ENCODE measurements at places on chromosomes 2 and 18. TPM values are rescaled to one million over a fixed set of nuclear protein-coding genes. Genes with fewer than 3 reads are reported as not detected.

FOXD4L1 gene
- total RNA-seq = not detected

NMUR1 gene
- total RNA-seq = 2.1 TPM

TMEM198 gene
- 7.1 TPM for total RNA-seq

TBR1 gene
- total RNA-seq = not detected

FRZB gene
- 2.2 TPM for total RNA-seq

HOXD12 gene
- not detected for total RNA-seq

RUFY4 gene
- not detected for total RNA-seq

POTEI gene
- total RNA-seq = 0.08 TPM

RGPD4 gene
- not detected for total RNA-seq

POLR1A gene
- total RNA-seq = 16.3 TPM

SYT4 gene
- total RNA-seq = 2.6 TPM

CRYGD gene
- total RNA-seq = not detected

GRCh38 chr2:19312949-19313348 is 45.5 kb downstream of the OSR1 start:
- H3K27me3 ChIP-seq = no peaks in the 10 kb centered on the region
- peak; percentile 38 for DNase-seq
- H3K4me3 ChIP-seq = no peak overlapping the region
- H3K4me1 ChIP-seq = no peaks in the 10 kb centered on the region
- H3K36me3 ChIP-seq = no peaks in the 10 kb centered on the region

- no peak overlapping the region for H3K27ac ChIP-seq
- peaks cover 6% of the 10 kb centered on the region for H3K4me1 ChIP-seq
- no peak for DNase-seq
- no peaks in the 10 kb centered on the region for H3K27me3 ChIP-seq
Observed at GRCh38 chr2:232528746-232529460, 2.9 kb downstream of the CHRND start.

DNA sequence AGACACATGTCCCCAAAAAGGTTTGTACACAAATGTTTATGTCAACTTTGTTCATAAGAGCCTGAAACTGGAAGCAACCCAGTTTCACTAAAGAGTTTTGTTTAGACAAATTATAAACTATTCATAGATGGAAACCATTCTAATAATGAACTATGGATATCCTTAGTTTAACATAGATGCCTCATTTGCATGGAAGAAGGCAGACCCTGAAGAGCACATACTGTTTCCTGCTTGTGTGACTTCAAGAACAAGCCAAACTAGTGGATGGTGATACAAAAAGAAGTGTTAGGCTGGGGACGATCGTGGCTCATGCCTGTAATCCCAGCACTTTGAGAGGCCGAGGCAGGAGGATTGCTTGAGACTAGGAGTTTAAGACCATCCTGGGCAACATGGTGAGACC is 48.1 kb downstream of the ACOXL start:
- no peaks in the 10 kb centered on the region for H3K4me1 ChIP-seq
- no peak overlapping the region for H3K27ac ChIP-seq
- no peaks in the 10 kb centered on the region for H3K36me3 ChIP-seq
- DNase-seq = no peak
- no peak overlapping the region for H3K4me3 ChIP-seq

DNA sequence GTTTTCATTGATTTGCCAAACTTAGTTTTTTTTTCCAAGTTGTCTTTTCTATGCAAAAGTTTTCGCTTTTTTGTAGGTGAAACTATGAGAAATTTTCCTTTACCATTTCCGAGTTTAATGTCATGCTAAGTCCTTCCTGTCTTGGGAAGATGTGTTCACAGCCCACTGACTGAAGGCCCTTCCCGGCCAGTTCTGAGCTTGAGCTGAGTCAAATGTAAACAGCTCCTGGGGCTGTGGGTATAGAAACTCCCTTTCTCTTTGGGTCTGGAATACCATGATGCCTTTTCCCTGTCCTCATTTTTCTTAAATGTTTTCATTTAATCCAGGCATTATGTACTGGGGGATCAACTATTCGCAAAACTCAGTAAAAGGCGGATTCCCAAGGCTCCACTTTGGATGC is 69.8 kb upstream of the IL1R1 start:
- no peak overlapping the region for H3K27ac ChIP-seq
- H3K27me3 ChIP-seq = no peaks in the 10 kb centered on the region

DNA sequence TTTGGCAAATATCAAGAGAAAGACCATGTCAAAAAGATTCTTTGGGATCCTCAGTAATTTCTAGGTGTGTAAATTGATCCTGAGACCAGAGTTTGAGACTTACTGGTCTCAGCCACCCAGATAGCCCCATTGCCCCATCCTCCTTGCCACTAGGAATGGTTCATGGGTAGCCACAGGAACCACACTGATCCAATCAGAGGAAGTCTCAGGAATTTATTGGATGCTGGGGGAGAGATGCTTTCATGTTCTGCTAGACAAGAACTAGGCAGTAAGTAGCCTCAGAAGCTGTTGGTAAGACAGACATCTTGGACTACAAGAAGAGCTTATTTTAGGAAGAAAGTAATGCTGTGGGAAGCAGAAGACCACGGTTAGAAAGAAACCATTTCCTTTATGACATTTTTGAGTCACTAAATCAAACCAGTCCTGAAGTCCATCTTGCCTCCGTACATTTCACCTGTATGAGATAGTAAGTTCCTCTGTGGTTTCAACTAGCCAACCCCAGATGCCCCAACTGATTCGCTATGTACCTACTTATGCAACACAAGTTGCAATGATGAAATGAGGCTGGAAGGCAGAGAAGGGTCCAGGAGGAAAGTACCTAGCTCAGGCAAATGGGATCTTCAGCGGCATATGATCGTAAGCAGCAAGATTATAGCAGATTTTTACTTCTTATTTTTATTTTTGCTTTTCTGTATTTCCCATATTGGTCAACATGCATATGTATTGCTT is 3.6 kb upstream of the ST3GAL5 start:
- H3K27me3 ChIP-seq = no peaks in the 10 kb centered on the region
- no peaks in the 10 kb centered on the region for H3K4me1 ChIP-seq
- no peak overlapping the region for H3K4me3 ChIP-seq

DNA sequence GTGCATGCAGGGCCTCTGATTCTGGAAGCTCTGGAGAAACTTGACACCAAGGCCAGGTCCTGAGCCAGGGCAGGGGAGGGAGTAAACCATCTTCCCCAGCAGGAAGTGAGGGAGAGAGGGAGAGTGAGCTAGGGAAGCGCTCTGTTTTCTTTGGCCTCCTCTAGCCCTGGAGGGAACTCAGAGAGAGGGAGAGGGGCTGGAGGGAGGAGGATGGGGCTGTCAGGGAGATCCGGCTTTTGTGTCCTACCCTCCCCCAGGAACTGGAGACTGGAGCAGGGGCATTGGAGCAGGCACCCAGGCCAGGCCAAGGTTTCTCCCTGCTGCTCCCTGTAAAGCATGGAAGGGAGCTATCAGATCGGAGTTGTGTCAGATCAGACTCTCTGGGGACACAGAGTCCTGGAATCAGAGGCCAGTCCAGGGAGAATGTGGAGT is 22.7 kb upstream of the PKDCC start:
- H3K4me1 ChIP-seq = no peaks in the 10 kb centered on the region
- no peaks in the 10 kb centered on the region for H3K27me3 ChIP-seq
- H3K36me3 ChIP-seq = no peaks in the 10 kb centered on the region
- no peak for DNase-seq
- H3K27ac ChIP-seq = no peak overlapping the region

DNA sequence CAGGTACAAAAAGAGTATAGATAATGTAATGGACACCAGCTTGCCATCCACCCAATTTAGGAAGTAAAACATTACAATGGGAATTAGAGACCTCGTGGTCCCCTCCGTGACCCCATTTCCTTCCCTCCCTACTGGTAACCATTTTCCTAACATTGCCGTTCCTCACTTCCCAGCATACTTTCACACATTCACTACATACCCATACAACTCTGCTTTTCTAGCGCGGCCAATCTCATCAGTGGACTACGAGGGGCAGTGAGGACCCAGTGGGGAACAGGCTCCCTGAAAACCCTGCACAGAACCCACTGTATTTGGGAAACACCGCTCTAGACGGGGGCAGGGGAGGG is 1.1 kb downstream of the ENOSF1 start:
- no peaks in the 10 kb centered on the region for H3K4me1 ChIP-seq
- no peak for DNase-seq
- peak overlapping the region; percentile 43 for H3K4me3 ChIP-seq
- no peaks in the 10 kb centered on the region for H3K27me3 ChIP-seq

DNA sequence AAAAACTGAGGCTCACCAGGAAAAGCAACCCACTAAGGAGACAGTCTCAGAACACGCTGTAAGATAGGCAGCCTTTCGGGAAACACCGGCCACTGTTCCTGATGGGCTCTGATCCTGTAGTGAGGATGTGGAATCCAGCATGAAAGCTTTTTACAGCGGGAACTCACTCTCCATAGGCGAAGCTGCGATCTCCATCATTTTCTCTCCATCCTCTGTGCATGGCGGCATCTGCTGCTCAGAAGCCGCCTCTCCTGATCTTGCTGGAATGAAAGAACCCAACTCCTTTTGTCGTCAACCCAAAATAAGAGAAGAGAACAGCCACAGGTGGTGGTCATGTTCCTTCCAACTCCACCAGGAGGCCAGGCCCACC is 49.9 kb downstream of the TMEM18 start:
- no peaks in the 10 kb centered on the region for H3K27me3 ChIP-seq
- H3K4me1 ChIP-seq = no peaks in the 10 kb centered on the region
- DNase-seq = no peak
- no peaks in the 10 kb centered on the region for H3K36me3 ChIP-seq
- no peak overlapping the region for H3K27ac ChIP-seq

DNA sequence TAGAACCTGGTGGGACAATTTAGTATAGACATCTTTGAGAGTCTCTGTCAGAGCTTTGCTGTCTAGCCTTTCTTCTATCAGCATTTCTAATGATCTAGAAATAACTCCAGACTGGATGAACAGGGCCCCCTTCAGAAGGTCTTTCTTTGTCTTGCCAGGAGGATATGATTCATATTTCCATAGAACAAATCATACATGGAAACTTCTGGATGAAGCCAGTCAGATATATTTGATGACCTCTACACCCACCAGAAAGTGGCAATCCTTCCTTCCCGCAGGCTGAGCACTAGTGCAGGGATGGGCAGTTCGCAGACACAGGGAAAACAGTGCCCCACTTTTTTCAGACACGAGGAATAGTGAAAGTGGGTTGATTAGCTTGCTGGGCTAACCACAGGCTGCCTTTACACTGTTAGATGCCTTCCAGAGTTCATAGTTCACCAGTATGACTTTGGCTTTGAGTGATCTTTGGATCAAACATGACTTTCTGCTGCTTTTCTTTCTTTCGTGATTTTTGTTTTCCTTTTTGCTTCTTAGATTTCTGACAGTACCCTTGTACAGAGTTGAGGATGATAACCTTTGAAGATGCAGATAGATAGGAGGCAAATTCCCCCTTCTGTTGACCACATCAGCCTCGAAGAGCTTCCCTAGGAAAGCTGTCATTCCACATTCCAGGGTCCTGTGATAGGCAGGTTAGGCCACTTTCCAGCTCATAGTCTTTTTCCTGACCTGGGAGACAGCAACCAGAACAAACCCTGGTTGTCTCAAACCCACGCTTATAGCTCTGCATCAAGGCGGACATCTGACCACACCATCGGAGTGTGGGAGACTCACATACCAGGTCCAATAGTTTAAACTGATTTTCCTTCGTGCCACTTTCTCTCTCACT is 237.0 kb downstream of the ZNF407 start:
- H3K27me3 ChIP-seq = no peaks in the 10 kb centered on the region
- no peak for DNase-seq
- H3K36me3 ChIP-seq = no peaks in the 10 kb centered on the region
- H3K27ac ChIP-seq = no peak overlapping the region
- no peaks in the 10 kb centered on the region for H3K4me1 ChIP-seq
- H3K4me3 ChIP-seq = no peak overlapping the region

DNA sequence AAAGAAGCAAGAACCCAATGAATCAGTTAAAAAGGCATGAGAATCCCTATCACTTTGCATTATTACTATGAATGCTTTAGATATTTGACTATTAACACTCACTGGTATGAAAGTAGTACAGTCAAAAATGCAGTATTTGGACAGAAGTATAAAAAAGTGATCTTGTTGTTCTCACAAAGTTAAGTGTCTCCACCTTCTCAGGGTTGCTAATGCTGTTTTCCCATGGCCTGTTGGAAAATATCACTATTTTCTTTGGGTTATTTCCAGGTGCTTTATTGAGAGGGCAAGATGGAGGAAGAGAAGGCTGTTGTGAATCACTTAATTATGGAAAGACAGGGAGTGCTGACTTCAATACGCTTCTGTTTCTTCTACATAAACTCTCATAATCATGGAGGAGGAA is 13.6 kb upstream of the CREB1 start:
- no peaks in the 10 kb centered on the region for H3K4me1 ChIP-seq
- no peak overlapping the region for H3K4me3 ChIP-seq
- no peak overlapping the region for H3K27ac ChIP-seq
- H3K27me3 ChIP-seq = no peaks in the 10 kb centered on the region

- H3K36me3 ChIP-seq = no peaks in the 10 kb centered on the region
- DNase-seq = no peak
- no peaks in the 10 kb centered on the region for H3K27me3 ChIP-seq
Observed at GRCh38 chr2:195447323-195447975, 209.6 kb upstream of the SLC39A10 start.

- no peaks in the 10 kb centered on the region for H3K4me1 ChIP-seq
- H3K27me3 ChIP-seq = no peaks in the 10 kb centered on the region
- H3K27ac ChIP-seq = no peak overlapping the region
Observed at GRCh38 chr2:26590980-26591618, 50.1 kb downstream of the CIB4 start.

DNA sequence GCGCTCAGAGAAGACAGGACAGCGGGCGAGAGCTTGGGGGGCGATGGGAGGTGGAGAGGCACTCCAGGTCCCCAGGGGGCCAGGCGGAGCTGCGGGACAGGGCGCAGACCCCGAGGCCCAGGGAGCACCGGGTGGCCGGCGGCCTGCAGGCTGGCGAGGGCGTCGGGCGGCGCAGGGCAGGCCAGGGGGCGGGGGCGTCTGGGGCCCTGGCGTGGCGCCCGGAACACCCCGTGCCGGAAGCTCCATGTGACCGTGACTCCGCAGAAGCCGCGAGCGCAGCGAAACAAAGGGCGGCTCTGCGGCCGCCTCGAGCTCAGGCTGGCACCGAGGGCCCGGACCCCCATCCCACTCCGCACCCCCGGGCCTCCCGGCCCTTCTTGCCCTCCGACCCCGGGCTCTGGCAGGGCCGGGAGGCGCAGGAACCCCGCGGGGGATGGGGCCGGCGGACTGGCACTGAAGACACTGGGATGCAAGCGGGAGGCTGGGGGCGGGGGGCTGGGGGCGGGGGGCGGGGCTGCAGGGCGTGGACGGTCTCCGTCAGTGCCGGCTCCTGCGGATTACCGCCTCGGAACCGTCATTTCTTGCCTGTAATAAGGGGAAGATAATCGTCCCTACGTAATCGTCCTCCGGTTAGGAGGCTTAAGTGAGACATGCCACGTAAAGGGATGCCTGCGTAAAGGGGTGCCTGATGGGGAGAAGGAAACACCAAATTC is 19.1 kb downstream of the SH2D6 start:
- no peaks in the 10 kb centered on the region for H3K36me3 ChIP-seq
- no peak overlapping the region for H3K4me3 ChIP-seq
- peaks cover 20% of the 10 kb centered on the region for H3K4me1 ChIP-seq
- DNase-seq = peak; percentile 95
- peak overlapping the region; percentile 88 for H3K27ac ChIP-seq

GRCh38 chr2:157244691-157245090 is 12.8 kb upstream of the GALNT5 start:
- no peak for DNase-seq
- no peaks in the 10 kb centered on the region for H3K36me3 ChIP-seq
- no peaks in the 10 kb centered on the region for H3K4me1 ChIP-seq
- no peak overlapping the region for H3K4me3 ChIP-seq

- no peaks in the 10 kb centered on the region for H3K27me3 ChIP-seq
- no peak for DNase-seq
- no peak overlapping the region for H3K27ac ChIP-seq
- H3K4me1 ChIP-seq = peaks cover 9% of the 10 kb centered on the region
- H3K4me3 ChIP-seq = no peak overlapping the region
- H3K36me3 ChIP-seq = no peaks in the 10 kb centered on the region
Observed at GRCh38 chr18:8701546-8702118, 3.7 kb upstream of the MTCL1 start.
